ENCODE measurements at places on chromosomes 6 and 20.
A peak's percentile ranks its signal among the peaks of the same experiment; 100 is the strongest.

DNA sequence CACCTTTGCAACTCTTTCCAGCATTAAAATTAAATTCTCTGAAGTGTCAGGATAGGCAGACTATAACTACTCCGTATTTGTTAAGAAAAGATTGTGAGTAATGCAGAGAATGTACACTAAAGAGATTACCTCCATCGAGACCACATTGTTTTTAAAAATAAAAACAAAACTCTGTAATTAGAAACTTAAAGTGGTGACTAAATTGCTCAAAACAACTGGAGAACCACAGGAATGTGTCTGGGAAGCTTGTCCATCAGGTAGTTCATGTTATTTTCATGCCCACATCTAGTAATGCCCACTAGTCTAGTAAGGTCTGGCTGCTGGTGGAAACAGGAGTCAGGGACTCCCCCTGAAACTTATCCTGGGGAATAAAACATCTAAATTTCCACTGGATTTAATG, 103.0 kb upstream of the FOXQ1 start:
- peak; percentile 61 for DNase-seq

GRCh38 chr20:56558968-56559367, 25.9 kb downstream of the FAM209B start:
- DNase-seq, result no peak

DNA sequence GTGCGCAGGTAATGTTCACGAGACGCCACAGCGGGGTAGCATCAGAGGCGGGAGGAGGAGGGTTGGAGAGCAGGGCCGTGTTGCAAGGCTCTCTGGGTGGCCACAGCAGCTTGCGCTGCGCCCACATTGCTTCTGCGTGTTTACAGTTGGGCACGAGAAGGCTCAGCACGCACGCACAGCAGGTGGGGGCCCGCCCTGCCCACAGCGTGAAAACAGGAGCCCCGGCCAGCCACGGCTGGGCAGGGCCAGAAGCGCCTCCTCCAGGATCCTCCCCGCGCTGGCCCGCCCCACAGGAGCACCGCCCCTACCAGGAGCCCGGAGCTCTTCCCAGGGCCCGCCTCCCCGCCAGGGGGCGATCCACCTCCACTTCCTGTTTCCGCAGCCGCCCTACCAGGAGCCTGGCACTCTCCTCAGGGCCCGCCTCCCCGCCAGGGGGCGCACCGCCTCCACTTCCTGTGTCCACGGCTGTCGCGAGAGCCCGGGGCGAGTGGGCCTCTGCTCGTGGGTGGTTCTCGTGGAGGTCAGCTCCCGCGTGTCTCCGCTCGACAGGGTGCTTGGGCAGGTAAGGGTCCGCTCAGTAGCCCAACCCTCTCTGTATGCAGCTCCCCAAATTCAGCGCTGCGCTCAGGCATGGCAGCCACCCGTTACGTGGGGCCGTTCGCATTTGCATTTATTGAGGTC, at the start of gene FAM50B:
Gene FAM50B, plus strand, starts transcription at position 449 of the 681 bp plus-strand sequence. CDS start 439 bp downstream, outside the sequence.
- DNase-seq, result no peak

DNA sequence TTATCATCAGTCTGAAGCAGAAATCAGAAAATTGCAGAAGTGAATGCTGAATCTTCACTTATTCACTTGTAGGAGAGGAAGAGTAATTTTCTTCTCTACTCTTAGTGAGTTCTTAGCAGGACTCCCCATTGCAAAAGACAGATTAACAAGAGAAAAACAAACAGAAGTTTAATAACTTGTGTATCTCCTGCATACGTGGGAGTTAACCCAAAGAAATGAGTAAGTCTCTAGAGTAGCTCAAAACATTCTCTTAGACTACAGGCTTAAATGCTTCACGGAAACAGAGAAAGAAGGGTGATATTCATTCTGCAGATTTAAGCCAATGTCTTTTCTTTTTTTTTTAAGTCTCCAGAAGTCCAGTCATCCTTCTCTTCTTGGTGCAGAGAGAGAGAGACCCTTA, 97.9 kb upstream of the TMEM181 start:
- no peak for DNase-seq

DNA sequence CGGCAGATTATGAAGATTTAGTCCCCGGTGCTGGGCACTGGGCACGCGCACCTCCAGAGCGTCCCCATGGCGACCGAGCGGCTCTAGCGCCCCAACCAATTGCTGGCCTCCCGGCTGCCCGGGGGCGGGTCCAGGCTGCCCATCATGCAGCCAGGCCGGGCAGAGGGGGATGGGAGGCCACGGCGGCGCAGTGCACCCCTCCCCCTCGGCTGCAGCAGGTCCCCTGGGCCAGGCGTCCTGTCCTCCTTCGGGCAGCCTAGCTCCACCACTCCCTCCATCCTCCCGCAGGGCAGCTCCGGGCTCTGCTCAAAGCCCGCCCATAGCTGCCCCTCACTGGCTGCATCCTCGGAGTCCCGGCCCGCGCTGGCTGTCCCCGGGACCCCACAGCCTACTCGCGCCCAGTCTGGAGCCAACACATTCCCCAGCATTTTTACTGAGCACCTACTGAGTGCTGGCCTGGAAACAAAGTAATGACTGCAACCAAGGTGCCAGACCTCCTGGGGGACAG, 99.4 kb downstream of the ASXL1 start:
- peak; percentile 58 for DNase-seq

DNA sequence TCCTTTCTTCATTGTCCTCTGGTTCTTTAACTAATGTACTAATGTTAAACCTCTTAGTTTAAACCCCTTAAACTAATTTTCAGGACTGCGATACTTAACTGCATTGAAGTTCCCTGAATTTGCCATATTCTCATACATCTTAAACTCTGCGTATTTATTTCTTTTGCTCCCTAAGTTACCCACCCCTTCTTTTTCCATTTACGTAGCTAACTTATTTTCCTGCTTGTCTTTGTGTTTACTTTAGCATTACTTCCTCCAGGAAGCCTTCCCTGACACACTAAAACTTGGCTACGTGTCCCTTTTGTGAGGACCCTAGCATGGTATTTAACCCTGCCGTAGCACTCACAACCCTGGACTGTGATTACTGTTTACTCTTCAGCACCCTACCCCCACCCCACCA, 79.0 kb downstream of the UBR2 start:
- no peak for DNase-seq

DNA sequence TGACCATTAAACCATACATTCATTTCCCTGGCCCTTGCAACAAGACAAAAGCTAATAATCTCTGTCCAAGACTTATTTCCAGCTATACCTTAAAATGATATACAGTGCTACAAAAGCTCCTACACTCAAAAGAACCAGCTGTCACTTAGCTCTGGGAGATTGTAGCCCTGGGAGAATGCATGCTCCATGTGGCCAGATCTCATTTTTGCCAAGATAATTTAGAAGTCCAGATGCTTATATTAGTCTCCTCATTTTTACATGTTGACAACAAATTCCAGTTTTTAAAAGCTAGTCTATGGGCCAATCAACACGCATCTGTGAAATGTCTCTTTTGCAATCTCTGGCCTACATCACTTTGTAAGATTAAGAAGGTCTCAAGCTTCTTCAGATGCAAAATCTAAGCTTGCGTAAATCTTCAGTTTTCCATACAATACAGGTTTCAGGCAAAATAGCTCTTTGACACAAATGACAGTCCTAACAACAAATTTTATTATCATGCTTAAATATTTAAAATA, 27.1 kb downstream of the TASP1 start:
- DNase-seq, result no peak

- DNase-seq, result no peak
Measured at GRCh38 chr20:9989066-9989724, 45.6 kb upstream of the ANKEF1 start.

GRCh38 chr20:8078528-8078914, 53.5 kb upstream of the PLCB1 start:
- DNase-seq, result no peak

DNA sequence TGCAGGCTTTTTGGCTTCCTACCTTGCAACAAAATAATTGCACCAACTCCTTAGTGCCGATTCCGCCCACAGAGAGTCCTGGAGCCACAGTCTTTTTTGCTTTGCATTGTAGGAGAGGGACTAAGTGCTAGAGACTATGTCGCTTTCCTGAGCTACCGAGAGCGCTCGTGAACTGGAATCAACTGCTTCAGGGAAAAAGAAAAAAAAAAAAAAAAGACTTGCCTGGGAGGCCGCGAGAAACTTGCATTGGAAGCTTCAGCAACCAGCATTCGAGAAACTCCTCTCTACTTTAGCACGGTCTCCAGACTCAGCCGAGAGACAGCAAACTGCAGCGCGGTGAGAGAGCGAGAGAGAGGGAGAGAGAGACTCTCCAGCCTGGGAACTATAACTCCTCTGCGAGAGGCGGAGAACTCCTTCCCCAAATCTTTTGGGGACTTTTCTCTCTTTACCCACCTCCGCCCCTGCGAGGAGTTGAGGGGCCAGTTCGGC, 420 bp downstream of the SOX4 start:
- no peak for DNase-seq

DNA sequence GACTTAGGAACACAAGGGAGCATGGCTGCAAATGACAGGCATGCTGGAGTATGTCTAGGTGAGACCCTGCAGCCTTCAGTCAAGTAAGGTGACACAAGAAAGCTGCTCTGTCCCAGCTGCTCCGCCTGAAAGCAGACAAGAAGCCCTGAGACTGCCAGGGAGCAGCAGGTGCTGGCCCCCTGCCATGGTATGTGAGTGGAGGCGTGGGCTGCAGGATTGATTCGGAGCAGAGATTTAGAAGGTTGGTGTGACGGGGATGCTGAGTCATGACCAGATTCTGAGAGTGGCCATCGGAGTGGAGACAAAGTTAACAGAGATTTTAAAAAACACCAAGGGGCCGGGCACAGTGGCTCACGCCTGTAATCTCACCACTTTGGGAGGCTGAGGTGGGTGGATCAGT, 17.8 kb downstream of the LRP11 start:
- DNase-seq, result no peak

- peak; percentile 63 for DNase-seq
Measured at GRCh38 chr20:49505518-49505917, 23.1 kb upstream of the KCNB1 start.

GRCh38 chr20:54275359-54276111, 67.6 kb downstream of the PFDN4 start:
- DNase-seq, result no peak

- DNase-seq, result no peak
Measured at GRCh38 chr20:45387274-45387673, 9.1 kb upstream of the TP53TG5 start.

DNA sequence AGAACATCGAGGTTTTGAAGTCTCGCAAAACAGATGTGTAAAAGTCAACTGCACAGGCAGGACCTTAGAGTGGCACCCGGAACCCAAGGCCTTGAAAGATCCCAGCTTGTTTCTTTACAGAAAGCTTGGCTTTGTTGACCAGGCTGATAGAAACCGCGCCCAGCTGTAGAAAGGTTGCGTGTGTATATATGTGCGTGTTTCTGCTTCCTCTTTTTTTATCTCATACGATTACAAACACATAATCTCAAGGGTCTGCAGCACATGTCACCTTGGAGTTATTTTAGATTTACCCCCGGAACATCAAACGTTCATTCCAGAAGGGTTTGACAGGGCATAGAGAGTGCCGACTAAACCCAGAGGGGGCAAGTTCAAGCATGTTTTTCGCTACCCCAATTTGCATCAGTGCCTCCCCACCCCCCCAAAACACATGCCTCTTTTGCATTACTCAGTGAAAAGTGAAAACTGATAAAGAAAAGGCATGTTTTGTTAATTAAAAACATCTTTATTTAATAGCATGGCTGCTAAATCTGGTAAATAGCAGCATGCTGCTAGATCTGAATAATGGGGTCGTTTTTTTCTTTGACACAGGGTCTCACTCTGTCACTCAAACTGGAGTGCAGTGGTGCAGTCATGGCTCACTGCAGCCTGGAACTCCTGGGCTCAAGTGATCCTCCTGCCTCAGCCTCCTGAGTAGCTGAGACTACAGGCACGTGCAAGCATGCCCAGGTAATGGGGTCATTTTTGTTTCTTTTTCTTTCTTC, 33.2 kb upstream of the NCOA3 start:
- no peak for DNase-seq

- no peak for DNase-seq
Measured at GRCh38 chr6:85321906-85322305, 128.0 kb upstream of the NT5E start.

DNA sequence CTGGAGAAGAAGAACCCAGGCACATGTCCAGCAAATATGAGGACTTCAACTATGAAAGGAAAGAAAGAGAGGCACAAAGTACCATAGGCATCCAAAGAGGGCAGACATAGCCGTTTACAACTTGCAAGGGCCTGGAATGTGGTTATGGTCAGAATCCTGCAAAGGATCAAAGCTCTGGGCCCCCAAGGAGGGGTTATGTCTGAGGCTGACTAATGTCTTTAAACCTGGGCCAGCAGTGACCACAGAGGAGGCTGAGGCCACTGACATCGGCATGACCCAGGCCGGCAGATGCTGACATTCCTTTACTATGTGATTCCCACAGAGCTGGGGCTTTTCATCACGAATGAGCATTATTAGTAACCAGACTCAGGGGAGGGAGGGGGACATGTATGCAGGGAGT, 861.1 kb downstream of the DHX35 start:
- DNase-seq, result peak; percentile 56

- no peak for DNase-seq
Measured at GRCh38 chr6:33952016-33952415, 148.2 kb upstream of the MLN start.

DNA sequence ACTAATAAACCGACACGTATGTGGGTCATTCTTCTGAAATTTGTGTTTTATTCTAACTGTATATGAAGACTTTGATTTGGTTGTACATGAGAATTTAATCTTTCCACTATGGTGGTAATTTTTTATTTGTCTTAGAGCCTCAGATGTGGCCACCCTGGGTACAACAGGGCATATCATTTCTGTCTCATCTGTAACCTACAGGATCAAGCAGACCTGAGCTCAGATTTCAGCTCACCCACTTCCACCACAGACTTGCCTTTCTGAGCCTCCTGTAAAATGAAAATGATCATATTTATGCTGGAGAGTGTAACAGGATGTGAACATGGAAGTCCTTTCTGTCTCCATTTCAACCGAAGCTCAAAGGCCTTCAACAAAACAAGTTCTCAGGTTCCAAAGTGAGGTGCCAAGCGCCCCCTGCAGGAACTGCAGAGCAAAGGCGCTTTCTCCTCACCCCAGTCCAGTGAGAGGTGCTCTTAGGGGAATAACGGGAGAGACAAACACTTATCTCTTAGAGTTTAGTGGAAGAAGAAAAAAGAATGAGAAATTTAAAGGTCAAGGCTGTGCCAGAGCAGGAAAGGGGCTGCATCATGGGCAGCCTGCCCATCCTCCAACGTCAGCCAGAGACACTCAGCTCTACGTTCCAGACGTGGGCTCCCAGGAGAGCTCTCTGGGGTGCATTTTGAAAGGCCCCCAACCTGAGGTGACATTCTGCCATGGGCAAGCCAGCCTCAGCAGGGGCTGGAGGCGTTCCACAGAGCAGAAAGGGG, 23.0 kb upstream of the CD24 start:
- DNase-seq, result no peak

DNA sequence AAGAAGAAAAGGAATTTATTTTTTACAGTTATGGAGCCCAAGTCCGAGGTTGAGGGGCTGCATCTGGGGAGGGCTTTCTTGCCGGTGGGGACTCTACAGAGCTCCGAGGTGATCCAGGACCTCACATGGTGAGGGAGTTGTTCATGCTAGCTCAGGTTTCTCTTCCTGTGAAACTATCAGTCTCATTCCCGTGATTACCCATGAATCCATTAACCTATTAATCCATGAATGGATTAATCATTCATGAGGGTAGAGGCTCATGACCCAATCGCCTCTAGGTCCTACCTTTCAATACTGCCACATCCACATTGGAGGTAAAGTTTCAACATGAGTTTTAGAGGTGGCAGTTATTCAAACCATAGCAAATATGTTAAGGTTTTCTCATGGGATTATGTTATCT, 3.8 kb downstream of the DSE start:
- DNase-seq, result no peak

GRCh38 chr20:46088409-46089166, 1.2 kb downstream of the NCOA5 start:
- no peak for DNase-seq

GRCh38 chr6:112257178-112257855, 3.0 kb upstream of the LAMA4 start:
- no peak for DNase-seq

Measured in kidney epithelial cell (primary cell).